ENCODE measurements at places on chromosomes 6 and 20.

DNA sequence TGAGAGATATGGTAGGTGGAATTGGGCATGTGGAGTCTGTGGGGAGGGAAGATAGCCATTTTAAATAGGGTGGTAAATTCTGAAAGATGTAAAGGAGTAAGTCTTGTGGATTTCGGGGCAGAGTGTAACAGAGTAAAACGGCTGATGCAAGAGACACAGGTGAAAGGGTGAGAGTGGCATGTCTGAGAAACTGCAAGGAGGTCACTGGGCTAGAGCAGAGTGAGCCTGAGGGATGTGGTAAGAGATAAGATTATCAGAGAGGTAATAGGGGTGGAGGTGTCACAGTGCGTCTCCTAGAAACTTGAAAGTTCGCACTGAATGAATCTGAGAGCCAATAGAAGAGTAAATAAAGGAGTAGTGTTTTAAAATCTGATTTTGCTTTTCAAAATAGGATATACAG lies 308.1 kb downstream of the EPM2A start:
- DNase-seq: no peak

- no peak for DNase-seq
Measured at GRCh38 chr6:32954986-32955802, 2.3 kb upstream of the HLA-DMA start.

- peak; percentile 10 for DNase-seq
Measured at GRCh38 chr6:14165091-14165490, 47.5 kb downstream of the CD83 start.

- DNase-seq: no peak
Measured at GRCh38 chr6:111013144-111013915, 31.5 kb downstream of the RPF2 start.

DNA sequence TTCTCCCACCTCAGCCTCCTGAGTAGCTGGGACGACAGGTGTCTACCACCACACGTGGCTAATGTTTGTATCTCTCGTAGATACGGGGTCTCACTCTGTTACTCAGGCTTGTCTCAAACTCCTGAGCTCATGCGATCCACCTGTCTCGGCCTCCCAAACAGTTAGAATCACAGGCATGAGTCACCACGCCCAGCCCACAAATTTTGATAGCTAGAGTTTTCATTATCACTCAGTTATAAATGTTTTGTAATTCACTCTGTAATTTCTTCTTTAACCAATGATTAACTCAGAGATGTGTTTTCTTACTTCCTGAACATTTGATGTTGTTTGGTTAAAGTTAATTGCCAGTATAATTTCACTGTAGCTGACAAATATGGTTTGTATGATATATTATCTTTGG lies 249.3 kb downstream of the SMOC2 start:
- DNase-seq: no peak

- DNase-seq: no peak
Measured at GRCh38 chr6:81636930-81637568, 115.4 kb downstream of the TENT5A start.

GRCh38 chr6:156587751-156588301 lies 189.4 kb upstream of the ARID1B start:
- no peak for DNase-seq

GRCh38 chr6:45741437-45742171 lies 274.1 kb downstream of the CLIC5 start:
- no peak for DNase-seq

DNA sequence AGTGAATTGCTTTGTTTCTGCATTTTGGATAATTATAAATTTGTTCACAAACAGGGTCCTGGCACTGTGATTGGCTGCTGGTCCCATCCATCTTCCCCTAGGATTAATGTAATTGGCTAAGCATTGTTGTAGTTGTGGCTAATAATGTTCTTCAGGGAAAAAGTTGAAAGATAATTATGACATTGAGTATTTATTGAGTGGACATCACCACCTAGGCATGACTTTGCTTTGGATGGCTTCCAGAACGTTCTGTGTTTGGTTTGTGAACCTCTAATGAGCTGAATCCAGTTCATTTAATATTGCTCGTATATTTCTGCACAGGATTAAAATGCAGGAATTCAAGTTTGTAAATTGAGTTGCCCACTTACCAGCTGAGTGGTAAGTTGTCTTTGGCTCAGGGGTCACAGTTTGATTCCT lies 55.1 kb downstream of the ARID1B start:
- peak; percentile 8 for DNase-seq

DNA sequence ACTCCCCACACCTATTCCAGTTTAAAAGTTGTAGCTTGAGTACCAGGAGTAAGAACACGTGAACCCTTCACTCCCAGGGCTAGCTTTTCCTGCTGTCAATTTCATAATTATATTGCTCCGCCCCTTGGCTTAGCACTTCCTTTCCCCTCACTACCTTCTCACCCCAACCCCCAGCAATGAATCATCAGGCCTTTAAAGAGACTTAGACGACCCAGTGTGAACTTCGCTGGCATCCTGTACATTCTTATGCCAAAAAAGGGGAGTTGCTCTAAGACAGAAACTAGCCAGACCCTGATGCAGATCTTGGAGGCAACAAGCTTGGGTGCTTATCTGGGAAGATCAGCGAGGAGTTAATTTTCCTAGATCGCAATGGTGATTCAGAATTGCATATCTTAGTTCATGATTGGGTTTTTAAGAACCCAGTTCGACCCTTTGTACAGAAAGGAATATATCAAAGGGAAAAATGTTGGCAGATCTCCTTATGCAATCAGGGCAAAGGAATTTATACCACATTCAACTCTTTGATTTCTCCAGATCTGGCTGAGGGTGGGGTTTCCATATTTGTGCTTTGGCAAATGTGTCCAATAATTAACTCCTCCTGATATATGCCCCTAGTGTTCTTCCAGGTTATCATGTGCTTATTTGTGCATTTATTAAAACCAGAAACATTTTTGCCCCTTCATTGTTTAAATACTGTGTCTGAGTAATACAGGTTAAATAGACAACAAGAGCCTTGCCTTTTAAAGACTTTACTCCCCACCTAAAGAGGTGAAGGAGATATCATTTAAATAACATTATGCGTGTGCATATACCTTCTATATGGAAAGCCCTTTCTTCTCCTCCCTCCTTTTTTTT lies 8.1 kb upstream of the ATXN1 start:
- DNase-seq: no peak

DNA sequence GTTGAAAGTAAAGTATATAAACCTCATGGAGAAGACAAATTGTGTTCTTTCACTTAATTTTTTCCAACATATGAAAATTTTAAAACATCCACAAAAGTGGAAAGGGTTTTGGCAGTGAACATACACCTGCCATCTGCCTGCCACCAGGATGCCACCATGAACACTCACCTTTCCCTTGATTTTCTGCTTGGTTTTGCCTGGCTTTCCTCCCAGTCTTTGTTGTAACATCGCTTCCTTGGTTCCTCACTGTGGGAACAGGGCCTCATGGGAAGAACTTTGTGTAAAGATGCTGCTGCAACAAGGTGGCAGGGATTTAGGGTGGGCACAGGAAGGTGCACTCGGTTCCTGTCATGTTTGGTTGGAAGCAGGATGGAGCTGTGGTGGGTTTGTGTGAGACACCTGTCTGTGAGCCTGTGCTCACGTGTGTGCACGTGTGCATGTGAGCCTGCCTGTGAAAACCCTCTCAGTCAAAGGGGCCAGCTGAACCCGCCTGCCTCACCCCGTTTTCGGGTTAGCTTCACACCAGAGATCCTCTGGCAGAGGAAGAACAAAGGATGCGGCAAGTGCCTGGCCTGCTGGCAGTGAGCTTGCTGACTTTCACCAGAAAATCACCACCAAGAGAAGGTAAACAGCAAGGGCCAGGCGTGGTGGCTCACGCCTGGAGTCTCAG lies 11.0 kb upstream of the RBM38 start:
- DNase-seq: no peak

DNA sequence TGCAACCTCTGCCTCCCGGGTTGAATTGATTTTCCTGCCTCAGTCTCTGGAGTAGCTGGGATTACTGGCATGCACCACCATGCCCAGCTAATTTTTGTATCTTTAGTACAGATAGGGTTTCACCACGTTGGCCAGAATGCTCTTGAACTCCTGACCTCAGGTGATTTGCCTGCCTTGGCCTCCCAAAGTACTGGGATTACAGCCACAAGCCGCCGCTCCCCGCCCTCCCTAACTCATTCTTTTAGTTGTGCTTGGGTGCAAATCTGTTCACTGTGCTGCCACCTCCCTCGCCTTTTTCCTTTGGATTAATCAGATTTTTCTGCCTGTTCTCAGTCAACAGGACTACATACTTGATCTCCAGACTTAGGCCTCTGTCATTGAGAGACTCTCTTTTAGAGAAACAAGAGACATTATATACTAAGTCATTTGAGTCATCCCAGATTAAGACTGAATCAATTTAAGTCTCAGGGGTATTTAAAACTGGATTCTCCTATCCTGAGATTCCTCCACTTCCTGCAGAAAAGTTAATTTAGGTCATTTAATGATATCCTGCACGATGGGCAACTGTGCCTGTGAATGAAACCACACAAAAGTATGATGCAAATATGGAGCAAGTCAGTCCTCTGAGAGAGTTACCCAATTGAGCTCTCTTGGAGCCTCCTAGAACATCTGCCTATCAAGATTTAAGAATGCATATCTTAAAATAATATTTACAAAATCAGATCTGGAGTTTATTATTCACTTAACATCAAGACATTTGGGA lies 136.1 kb upstream of the THEMIS start:
- DNase-seq: no peak

GRCh38 chr6:104771258-104771832 lies 88.4 kb downstream of the HACE1 start:
- DNase-seq: no peak

DNA sequence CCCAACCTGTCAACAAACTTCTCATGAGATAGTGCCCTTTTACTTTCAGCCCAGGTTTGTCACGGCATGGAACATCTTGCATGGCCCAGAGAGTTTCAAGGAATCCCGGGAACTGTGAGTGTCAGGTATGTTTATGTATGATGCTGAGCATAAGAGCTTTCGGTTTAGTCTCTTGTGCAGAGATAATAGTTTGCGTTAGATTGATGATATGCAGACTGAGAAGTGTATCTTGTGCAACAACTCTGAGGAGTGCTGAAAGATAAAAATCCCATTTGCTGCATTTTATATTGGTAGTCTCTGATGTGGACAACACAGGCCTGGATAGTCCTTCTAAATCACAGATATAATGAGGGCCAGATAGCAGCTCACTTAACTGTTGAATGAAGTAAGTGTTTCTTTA lies 99.0 kb downstream of the TBX18 start:
- no peak for DNase-seq

DNA sequence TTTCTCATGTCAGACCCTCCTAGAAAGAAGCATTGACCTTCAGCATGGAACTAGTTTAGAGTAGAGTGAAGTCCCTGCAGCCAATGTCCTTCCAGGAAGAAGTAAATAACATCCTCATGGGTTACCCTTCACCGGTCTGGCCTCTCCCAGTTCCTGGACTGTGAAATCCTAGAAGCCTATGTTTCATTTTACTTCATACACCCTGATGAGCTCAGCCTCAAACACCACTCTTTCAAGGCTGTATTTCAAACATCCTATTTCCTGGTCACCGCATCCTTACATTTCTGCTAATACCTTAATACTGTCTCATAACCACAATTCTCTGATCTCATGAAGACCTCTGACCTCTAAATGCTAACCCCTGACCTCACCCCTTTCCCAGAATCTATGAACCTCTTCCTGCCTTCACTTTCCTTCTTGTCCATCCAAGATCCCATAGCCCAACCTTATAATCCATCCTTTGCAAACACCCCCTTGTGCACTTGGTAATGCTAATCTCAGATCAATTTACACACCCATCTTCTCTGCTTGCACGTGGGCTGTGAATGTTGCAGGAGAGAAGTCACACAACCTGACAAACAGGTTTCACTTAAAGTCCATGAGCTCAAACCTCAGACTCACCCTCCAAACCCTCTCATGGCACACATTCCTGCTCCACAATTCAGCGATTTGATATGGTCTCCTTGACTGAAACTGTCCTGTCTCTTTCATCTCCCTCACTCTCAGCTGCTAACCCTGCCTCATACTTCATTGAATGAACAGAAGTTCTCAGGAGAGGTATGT lies 30.2 kb downstream of the SLC2A10 start:
- DNase-seq: peak; percentile 82

DNA sequence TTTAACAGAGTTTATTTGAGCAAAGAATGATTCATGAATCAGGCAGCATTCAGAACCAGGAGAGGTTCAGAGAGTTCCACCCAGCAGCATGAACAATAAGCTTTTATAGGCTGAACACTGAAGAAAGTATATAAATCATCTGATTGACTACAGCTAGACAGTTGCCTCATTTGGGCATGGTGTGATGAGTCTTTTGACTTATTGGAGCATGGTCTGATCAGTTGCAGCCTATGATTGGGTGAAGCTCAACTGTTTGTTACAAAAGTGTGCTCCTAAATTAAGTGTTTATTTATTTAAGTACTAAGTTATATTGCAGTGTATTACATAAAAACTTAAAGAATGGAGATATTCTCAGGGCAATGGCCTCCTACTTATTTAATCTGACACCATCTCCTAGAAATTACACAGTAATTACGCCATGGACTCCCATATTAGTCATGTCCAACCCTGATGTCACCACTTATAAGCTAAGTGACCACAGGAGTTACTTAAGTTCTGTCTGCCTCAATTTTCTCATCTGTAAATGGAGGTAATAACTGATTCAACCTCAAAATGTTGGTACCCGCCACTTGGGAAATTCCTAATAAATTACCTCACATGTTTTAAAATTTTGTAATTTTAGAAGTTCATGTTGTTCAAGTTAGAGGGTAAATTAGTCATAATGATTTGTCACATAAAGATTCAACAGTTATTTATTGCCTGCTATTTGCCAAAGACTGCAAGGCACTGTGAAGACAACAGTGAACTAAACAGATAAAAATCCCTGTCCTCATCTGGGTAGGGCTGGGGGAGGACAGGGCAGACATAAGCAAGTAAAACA lies 15.2 kb upstream of the ROS1 start:
- peak; percentile 97 for DNase-seq

DNA sequence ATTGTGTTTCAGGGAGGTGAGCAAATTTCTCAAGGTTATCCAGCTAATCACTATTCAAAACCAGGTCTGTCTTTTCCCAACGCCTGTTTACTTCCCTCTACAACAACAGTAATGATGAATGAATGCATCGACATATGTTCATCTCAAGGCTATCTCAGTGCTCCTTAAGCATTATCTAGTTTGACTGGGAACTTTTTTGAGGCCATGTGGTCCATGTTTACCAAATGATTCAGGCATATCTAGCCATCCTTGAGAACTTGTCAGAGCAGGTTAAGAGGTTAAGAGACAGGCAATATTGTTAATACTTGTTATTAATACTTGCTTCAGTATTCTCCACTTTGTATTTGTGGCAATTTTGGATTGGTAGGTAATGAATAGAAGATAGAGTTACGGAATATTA lies 1038.4 kb upstream of the FLRT3 start:
- DNase-seq: peak; percentile 10

DNA sequence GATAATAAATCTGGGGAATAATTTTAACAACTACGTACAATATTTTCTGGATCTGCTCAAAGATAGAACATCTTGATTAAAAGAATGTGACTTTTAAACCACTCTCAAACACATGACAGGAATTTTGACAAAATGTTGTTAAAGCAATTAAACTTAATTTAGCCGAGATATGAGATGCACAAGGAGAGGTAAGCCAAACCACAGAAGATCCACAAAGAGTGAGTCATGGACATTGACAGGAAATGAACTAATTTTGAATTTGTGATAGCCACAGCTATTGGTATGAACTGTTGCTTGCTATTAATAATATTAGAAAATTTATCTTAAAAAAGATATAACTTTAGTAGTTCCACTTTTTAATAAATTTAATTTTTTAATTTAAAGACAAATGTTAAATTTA lies 27.8 kb upstream of the VGLL2 start:
- no peak for DNase-seq

Measured in epithelial cell of prostate (primary cell).